ENCODE measurements at places on chromosomes 16 and 17.

DNA sequence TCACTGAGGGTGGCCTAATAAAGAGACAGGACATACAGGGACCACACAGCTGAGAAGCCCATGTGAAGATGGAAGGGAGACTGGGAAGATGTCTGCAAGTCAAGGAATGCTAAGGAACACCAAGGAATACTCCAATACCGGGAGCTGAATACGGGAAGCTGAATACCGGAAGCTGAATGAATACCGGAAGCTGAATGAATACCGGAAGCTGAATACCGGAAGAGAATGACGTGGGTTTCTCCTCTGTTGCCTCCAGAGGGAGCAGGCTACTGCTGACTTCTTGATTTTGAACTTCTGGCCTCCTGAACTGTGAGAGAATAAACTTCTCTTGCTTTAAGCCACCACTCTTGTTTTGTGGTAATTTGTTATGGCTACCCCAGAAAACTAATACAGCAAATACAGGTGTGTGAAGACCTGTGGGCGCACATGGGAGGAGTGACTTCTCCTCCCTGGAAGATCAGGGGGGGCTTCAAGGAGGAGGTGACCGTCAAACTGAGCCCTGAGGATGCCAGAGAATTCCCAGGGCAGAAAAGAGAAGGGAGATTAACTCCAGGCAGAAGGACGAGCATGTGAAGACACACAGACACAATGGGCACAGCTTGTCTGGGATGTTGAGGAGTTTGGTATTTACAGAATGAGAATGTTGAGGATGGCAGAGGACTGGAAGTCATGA, 259.9 kb downstream of the IRF8 start:
- DNase-seq: no peak

GRCh38 chr17:27415120-27415795, 41.0 kb upstream of the KSR1 start:
- no peak for DNase-seq

DNA sequence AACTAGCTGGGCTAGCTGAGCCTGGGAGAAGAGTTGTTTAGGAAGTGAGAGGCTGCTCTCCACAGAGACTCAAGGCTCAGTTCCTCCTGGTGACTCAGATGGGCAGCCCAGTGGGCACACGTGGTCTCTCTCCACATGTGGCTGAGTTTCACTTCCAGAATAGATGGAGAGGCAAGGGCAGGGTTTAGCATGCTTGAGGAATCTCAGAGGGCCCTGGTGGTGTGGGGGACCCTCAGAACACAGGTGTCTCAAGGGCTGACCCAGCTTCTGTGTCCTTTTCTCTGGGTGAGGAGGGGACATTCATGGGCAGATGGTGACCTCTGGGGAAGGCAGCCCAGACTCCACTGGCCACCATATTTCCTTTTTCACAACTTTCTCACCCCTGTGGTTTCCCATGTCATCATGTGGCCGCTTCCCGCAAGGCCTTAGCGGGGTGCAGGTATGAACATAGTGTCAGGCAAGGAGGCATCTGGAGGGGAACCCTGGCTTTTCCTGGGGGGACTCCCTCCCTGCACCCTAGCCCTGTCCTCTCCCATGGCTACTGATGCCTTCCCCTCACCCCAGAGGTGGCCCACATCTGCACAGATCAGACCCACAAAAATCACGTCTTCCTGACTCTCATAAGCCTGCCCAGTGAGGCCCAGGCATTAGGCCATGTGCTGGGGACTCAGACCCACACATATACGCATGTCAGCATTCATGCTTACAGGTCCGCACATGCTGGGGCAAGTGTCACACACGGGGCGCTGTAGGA, 3.3 kb downstream of the GRN start:
- no peak for DNase-seq

- DNase-seq: no peak
Observed at GRCh38 chr17:65987988-65988387, 203.9 kb downstream of the CEP112 start.

GRCh38 chr17:82570277-82570676, 50.7 kb downstream of the FOXK2 start:
- DNase-seq: no peak

GRCh38 chr16:75745823-75746222, 19.5 kb upstream of the CPHXL start:
- no peak for DNase-seq

DNA sequence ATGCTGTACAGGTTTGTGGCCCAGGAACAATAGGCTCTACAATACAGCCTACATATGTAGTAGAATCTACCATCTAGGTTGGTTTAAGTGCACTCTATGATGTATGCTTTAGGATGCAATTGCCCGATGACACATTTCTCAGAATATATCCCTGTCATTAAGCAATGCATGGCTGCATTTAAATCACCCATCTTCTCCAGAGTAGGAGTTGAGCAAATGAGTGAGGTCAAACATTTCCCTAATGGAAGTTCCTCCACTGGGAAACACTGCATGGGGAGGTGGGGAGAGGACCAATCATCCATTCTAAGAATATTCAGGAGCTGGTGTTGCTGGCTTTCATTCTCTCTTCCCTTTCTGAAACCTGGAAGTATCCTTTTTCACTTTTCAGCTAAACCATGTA, 2.0 kb upstream of the PCTP start:
- DNase-seq: no peak

DNA sequence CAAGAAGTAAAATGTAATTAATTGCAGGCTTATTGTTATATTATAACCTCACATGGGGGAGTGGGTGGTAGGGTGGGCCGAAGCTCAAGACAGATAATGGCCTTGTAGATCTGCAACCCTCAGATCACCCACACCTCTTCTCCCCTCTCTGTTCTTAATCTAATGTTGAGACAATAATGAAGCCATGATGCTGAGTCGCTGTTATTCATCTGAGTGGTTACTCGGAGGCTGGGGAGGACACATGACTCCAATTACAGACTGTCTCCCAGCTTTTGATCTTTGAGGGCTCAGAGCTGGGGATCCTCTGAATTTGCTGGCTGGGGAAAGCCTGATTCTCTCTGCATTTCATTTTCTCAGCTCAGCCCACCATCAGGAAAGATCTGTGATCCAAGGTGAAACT, 275.3 kb downstream of the SHISA9 start:
- DNase-seq: no peak

DNA sequence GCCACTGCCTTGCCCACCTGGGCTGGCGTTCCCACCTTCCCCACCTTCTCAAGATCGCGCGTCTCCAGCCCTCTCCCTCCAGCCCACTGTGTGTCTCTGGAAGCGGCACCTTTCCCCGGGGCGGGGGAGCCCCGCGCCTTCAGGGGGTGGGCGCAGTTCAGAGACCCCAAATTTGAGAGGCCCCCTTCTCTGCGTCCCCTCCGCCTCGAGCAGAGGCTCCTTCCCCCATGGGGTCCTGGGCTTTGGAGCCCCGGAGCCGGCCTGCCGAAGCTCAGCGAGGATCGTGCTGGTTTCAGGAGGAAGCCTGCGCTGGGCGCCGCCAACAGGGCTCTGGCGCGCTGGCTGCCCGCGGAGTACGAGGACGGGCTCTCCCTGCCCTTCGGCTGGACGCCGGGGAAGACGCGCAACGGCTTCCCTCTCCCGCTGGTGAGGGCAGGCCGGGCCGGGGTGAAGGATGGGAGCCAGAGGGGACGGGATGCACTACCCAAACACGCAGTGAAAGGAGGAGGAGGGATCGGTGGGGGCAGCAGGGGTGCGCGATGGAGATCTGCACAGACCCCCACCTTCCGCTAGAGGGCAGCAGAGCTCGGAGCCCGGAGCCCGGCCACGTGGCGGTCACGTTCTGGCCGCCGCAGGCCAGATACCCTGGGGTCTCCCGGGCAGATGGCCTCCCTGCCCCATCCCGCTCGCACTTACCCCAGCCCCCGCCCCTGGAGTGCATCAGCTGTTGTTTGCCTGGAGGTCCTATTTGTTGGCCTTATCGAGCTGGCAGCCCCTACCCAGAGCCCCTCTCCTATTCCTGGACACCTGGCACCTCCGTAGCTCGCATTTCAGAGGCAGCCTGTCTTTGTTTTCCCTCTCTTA, 11.1 kb downstream of the LPO start:
- peak; percentile 69 for DNase-seq

DNA sequence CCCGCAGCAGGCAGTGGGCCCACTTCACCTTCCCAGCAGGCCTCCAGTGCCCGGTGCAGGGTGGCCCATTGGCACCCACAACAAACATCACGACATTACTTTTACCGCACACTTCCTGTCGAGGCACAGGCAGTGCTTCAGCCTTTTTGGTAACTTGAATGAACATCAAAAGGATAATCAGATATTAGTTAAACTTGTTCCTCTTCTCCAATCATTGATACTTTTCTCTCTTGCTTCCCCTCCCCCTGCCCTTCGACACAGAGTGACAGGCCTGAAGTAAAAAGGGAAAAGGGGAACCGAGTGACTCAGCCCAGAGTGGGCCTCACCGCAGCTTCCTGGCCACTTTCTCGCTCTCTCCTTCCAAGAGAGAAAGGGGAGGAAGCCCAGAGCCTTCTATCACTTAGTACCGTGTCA, 507.0 kb downstream of the MAF start:
- peak; percentile 11 for DNase-seq

DNA sequence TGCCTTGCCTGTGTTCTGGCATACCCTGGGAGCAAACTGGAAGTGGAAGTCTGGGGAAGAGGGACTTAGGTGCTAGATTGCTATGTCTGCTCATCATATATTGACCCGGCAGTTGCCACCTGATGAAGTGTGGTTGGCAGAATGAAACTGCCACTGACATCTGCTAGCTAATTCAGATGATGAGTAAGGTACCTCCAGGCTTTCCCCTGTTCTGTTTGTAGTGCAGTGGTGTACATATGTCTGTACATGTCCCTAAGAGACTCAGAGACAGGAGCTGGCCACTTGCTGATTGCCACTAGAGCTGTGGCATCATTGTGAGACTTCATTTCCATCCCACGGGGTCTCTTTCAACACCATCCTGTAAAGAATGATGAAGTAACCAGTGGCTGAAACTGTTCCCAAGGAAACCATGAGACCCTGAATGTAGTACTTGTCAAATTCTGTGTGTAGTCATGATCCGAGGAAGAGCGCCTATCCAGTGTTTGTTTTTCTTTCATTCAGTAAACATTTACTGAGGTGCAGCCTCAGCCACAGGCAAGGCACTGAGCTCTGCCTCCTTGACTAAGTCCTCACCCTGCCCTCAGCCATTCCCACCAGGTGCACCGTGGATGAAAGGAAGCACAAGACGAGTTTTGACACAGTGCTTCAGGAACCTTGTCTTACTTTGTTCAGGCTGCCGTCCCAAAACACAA, 13.2 kb downstream of the CLUAP1 start:
- DNase-seq: no peak

GRCh38 chr16:84995663-84996062, 15.7 kb downstream of the ZDHHC7 start:
- DNase-seq: no peak

- DNase-seq: no peak
Observed at GRCh38 chr16:87834668-87835473, 34.4 kb downstream of the SLC7A5 start.

- no peak for DNase-seq
Observed at GRCh38 chr16:23952128-23952970, 116.6 kb downstream of the PRKCB start.

GRCh38 chr16:23330583-23331249, 28.6 kb downstream of the SCNN1B start:
- no peak for DNase-seq

DNA sequence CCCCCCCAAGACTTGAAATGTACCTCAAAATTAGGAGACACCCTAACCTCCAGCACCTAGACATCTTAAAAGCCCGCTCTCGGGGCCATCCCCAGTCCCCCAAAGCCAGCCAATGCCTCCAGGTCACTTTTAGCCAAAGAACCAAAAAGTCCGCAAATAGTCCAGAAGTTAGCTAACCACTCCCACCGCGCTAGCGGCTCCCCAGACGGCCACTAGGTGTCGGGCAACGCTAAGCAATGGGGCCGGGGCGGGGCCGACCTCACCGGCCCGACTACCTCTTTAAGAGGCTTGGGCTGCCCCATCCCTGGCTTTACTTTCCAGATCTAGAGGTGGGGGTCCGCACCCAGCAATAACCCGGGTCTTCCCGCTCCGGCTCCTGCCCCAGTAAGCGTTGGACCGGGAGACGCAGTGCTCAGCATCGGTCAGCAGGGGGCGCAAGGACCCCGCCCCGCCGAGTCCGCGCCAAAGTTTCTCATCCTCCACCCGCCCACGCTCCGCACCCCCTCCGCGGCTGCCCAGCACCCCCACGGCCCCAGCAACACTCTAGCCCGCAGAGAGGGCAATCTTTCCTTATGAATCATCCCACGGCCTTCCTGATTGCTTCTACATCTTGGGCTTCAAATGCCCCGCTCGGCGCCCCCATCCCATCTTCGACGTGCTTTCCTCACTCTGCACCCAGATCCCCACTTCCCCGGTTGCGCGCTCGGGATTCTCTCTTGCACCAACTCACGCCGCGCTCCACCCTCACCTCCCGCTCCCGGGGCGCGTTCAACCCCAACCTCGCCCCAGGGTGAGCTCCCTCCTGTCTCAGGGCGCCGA, 765 bp downstream of the COL1A1 start:
- peak; percentile 83 for DNase-seq

DNA sequence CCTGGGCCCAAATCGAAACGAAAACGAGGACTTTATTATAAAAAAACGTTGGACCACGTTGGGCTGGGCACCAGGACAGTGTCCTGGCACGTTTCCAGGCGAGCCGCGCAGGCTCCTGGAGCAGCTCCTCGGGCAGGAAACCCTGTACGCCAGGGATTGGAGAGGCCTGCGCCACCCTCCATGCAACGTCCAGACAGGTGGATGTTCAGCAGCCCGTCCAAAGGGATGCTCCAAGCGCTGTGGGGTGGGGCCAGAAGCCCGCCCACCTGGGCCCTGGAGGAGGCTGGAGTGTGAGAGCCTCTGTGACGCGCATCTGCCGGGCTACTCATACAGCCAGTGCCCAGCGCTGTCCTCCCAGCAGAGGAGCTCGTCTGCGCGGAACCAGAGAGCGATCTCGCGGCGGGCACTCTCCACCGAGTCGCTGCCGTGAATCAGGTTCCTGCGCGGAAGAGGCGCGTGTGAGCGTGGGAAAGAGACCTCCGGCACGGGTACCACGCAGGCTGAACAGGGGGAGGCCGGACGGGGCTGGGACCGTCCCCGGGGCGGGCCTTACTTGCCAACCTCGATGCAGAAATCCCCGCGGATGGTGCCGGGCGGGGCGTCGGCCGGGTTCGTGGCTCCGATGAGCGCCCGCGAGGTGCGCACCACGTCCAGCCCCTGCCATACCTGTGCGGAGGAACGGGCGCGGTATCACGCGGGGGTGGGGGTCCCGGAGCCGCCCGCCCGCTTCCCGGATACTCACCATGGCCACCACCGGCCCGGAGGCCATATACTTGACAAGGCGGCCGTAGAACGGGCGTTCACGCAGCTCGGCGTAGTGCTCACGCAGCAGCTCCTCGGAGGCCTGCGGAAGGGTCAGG, 785 bp downstream of the NME3 start:
- peak; percentile 41 for DNase-seq

- DNase-seq: no peak
Observed at GRCh38 chr16:50247906-50248608, 18.3 kb upstream of the ADCY7 start.

DNA sequence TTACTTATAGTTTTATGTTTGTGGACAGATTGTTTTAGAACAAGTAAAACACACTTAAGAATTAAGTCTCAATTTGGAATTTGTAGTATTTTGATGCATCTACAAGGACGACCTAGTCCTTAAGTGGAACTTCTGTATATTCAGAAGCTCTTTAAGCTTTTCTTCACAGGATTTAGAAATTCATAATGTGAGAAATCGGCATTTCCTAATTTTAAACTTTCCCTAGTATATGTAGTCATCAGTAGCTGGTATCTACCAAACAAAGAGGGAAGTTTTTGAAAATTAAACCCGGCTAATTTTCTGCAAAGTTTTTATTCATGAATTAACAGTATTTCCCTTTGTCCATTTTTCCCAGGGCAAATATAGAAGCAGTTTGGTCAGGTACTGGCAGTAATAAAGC, 203.6 kb downstream of the CDRT15L2 start:
- no peak for DNase-seq

GRCh38 chr17:79784353-79785016, 6.5 kb downstream of the CBX2 start:
- no peak for DNase-seq

- DNase-seq: no peak
Observed at GRCh38 chr17:82097919-82098168, 192 bp downstream of the FASN start.
